ACHN (cell line): ENCODE measurements at places on chromosomes 1 and 21.
A peak's percentile ranks its signal among the peaks of the same experiment; 100 is the strongest.

DNA sequence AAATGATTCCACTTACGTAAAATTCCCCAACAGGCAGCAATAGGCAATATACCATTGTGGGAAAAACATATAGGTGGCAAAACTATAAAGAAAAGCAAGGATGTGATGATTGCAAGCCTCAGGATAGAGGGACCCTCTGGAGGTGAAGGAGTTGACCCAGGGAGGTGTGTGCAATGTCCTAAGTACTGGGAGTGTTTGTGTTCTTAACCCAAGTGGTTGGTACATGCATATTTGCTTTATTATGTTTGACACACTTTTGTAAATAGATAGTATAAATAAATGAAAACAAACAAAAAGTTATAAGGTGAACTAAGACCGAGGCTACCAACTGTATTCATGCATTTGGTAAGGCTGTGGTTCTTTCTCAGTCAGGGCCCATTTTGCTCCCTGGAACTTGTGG lies 7.5 kb downstream of the MX1 start:
- DNase-seq, result no peak

DNA sequence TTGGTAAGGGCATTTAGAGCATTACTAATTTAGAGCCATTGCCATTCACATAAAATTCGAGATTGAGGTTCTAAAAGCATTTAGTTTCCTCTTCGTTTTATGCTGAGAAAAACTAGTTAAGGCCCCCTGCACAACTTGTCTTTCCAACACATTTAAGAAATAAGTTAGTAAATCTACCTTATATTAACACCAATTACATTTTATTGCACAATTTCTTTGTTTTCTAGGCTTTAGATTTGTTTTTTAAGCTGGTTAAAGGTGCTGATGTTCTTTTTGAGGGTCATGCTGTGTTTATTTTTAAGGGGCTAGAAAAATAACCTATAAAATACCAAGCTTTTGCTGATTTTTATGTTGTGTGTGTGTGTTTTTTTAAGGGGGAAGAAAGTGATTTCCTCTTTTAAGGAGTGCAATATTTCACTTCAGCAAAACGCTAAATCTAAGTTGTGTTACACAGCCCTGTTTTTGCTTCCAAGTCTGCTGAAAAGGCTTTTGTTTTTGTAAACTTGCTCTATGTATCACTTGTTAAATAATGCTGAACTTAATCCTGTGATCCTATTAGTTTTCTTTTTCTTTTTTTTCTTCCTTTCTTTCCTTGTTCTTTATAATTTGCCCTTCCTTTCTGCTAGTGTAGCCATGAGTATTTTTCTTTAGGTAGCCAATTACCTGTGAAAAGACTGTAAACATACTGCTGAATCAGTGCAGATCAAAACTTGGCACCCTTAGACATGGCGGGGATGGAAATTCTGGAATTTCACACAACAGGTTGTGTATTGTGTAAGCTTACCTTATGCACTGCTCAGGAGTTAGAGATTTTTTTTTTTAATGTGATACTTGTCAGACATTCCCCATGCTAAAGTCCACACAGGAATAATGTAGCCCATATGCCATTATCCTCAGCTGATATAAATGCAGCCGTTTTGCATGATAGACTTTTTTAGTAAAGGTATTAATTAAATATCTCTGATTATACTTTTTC lies 1.5 kb downstream of the CEPT1 start:
- DNase-seq, result no peak

- DNase-seq, result no peak
Observed at GRCh38 chr21:26385721-26386120, 187.4 kb downstream of the CYYR1 start.

GRCh38 chr1:2593251-2593878 lies 6.8 kb downstream of the PRXL2B start:
- no peak for DNase-seq

DNA sequence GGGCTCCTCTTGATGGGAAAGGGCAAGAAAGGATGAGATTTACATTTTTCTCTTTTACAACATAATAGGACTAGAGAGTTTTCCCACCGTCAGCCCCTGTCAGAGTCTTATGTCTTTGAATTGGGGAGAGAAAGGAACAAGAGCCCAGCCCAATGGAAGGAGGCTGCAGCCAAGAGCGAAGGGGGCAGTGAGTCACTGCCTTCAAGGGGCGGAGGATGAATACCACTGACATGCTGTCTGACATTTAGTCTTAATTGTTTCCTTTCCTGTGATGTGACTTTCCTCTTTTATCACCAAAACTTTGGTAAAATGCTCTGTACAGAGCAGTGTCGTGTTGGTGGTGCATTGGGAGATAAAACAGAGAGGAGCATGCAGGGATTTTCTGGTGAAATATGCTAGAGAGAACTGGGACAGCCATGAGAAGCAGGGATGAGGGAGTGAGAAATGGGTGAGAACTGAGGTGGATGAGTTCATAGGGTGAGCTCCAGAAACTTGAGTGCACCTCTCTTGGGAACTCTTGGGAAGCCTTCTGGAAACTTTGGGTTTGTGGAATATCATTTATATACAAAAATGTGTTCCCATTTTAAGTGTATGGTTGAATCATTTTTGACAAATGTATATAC lies 179.9 kb upstream of the FGGY start:
- DNase-seq, result peak; percentile 32

- no peak for DNase-seq
Observed at GRCh38 chr21:25512095-25513081, 94.9 kb downstream of the MRPL39 start.

DNA sequence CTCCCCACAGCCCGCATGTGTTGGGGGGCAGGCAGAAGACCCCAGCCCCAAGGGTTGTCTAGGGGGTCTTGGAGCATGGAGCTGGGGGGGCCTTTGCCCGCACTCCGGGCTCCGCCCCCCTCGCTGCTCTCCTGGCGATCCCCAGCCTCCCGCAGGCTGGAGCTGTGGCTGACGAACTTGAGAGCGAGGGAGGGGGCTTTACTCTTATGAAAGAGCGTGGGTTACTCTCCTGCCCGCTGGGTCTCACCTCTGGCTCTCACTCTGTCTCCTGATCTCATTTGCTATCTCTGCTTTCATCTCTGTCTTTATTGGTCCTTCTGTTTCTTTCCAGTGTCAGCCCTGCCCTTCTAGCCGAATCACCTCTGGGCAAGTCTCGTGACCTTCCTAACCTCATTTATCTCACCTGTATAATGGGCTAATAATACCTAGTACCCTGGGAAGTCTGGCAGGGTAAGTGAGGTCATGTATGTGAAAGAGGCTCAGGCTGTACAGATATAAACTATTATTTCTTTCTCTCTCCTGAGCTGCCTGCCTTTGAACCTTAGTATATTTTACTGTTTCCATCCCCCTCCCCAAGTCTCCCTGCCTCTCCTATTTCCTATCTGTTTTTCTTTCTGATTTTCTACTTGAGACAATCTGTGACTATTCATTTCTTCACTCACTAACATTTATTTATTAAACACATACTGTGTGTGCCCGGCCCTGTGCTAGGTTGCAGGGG lies 731 bp downstream of the EFNA4 start:
- DNase-seq, result peak; percentile 61

GRCh38 chr1:2137257-2138121 lies 57.1 kb downstream of the FAAP20 start:
- DNase-seq, result no peak

GRCh38 chr1:84165601-84166000 lies 21.5 kb downstream of the PRKACB start:
- DNase-seq, result no peak

DNA sequence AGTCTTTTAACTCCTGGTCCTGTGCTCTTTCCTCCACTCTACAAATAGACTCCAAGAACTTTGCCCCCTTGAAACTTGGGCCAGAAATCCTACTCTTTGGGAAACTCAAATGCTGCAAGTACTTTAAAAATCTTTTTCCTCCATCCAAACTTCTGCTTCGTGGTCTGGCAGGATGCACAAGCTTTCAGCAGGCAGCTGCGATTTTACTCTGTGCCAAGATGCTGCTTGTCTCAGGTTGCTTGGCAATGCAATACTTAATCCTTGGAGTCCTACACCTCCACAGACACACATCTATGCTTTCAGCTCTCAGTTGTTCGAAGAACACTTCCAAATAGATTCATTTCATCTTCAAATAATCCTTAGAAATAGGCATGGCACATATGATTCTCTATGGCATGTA lies 435.3 kb upstream of the USP24 start:
- no peak for DNase-seq

- DNase-seq, result no peak
Observed at GRCh38 chr1:194076646-194077045, 890.2 kb upstream of the B3GALT2 start.

DNA sequence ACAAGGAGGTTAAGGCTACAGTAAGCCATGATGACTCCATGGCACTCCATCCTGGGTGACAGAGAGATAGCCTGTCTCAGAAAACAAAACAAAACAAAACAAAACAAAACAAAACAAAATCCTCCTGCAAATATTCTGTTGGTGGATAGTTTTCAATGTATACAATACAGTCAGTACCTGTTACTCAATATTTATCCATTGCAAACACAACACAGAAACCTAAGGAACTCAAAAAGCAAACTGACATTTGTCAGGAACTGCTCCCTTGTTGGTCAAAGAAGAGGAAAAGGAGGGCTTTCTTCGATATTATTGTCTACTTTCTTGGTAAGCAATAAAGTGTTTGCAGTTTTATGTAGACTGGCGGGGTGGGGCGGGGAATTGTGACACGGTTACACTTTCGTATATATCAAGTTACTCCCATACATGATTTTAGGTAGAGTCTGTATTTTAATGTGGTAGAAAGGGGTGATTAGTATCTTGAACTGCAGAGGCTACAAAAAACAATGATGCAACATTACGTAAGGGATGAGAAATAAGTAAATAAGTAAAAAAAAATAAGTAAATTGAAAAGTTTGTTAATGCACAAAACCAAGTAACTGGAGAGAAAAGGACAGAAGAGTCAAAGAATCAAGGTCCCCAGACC lies 31.8 kb downstream of the APP start:
- no peak for DNase-seq

DNA sequence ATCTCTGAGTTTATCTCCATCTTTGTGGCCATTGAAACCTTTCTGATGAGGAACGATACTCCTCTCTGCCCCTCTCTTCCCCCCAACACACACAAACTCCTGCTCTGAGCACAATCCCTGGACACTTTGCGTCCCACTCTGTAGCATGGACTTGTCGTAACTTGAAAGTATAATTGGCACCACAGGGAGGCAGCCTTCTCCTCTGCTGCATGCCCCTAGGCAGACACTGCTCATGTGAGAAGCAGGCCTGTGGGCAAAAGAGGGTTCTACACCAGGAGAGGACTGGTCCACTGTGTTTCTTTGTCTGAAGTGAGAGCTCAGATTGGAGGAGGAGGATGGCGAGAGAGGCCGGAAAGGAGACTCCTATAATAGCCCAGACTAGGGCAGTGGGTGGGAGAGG lies 3.8 kb upstream of the PARS2 start:
- DNase-seq, result peak; percentile 42

- no peak for DNase-seq
Observed at GRCh38 chr1:40901886-40902852, 40.0 kb upstream of the CITED4 start.

DNA sequence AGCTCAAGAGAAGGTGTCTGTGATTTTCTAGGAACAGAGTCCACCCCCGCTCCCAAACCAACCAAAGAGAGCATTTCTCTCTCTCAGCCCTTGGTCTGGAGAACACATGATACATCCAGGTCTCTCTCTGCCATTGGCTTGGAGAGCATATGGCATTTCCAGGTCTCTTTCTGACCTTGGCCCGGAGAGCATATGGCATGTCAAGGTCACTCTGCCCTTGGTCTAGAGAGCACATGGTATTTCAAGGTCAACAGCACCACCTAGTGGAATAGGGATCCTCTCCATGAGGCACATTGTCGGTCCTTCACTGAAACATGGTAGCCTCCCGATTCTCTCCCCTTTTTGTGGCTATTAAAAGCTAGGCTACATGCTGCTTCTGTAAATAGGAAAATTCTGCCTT lies 437.7 kb upstream of the OLFM3 start:
- DNase-seq, result peak; percentile 22

DNA sequence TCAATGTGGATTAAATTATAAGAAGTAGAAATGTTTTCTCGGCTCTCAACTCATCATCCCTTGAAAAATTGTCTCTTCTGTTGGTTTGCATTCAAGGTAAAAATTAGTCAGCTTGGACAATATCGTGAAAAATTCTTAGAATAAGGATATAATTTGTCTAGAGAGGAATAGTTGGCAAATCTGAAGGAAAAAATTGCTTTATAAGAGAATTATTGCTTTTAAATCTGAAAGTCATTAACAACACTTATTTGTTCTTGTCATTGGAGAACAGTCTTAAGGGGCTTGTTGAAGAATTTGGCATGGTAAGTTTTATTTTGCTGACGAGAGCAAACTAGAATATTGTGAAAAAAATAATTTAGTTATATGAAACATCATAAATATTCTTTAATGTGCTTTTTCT lies 26.4 kb downstream of the ANGPTL1 start:
- no peak for DNase-seq

DNA sequence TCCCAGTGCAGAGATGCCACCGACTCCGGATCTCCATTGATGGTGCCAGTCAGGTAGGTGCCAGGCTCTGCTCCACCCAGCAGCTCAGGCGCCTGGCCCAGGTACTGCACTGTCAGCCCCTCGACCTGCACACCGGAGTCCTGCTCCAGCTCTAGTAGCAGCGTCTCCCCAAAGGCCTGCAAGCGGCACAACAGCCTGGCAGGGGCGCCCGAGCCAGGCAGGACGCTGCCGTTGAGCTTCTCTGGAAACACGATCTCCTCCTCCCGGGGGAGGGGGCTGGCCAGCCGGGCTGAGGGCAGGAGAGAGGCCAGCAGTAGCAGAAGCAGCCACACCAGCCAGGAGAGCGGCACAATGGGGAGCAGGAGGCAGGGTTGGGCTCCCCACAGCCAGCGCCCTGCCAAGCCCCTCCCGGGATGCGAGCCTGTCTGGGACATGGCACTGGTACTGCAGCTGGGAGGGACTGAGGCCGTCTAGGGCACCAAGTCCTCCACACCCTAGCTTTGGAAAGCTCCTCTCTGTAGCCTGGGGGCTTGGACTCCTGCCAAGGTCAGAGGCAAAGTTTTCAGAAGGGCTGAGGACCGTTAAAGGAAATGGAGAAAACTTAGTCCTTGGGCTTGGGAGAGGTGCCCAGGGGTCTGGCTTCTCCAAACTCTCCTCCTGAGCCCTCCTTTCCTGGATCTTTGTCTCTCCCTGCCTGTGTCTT lies 509 bp downstream of the ADAMTS4 start:
- no peak for DNase-seq
